ENCODE measurements at places on chromosomes 7 and 10. TPM values are rescaled to one million over a fixed set of nuclear protein-coding genes. Genes with fewer than 3 reads are reported as not detected.

GRCh38 chr10:89283936-89284475, 17.8 kb upstream of the IFIT2 start:
- peak; percentile 86 for DNase-seq

FAM221A gene
- polyA plus RNA-seq: 0.63 TPM

DNA sequence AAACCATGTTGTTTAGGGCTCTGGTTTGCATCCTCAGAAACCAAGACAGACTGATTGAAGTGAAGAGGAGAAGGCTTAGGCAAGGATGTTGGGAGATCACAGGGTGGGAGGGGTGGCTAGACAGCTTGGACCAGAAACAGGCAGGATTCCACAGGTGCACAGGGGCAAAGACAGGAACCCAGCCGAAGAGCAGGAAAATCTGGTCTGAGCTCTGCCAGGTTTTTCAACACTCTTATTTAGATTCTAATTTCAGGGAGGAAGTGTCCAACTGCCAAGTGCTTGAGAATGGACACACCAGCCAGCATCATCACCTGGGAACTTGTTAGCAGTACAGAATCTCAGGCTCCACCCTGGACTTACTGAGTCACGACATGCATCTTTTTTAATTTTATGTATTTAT, 93.8 kb downstream of the MARCHF5 start:
- DNase-seq: no peak

DNA sequence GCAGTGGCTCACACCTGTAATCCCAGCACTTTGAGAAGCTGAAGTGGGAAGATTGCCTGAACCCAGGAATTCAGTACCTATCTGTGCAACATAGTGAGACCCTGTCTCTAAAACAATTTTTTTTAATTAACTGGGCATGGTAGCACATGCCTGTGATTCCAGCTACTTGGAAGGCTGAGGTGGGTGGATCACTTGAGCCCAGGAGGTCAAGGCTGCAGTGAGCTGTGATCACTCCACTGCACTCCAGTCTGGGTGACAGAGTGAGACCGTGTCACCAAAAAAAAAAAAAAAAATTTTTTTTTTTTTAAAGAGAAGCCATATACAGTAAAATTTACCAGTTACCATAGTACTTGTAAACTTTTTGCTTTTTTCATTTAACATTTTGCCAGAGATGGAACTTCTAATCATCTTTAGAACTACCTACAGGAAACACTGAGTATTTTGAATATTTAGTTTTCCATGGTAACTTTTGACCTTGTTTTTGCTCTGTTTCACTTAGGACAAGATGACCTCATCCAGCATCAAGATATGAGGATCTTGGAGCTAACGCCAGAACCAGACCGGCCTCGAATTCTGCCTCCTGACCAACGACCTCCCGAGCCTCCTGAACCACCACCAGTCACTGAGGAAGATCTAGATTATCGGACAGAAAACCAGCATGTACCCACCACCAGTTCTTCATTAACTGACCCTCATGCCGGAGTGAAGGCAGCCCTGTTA, 40.6 kb downstream of the MPLKIP start:
- DNase-seq: no peak

GRCh38 chr7:74287303-74288033, 1.7 kb upstream of the CLIP2 start:
- DNase-seq: no peak

ADCK2 gene
- polyA plus RNA-seq: 10.0 TPM

- DNase-seq: peak; percentile 32
These were observed 49.0 kb upstream of the LYZL1 start for GRCh38 chr10:29239569-29240472.

DNA sequence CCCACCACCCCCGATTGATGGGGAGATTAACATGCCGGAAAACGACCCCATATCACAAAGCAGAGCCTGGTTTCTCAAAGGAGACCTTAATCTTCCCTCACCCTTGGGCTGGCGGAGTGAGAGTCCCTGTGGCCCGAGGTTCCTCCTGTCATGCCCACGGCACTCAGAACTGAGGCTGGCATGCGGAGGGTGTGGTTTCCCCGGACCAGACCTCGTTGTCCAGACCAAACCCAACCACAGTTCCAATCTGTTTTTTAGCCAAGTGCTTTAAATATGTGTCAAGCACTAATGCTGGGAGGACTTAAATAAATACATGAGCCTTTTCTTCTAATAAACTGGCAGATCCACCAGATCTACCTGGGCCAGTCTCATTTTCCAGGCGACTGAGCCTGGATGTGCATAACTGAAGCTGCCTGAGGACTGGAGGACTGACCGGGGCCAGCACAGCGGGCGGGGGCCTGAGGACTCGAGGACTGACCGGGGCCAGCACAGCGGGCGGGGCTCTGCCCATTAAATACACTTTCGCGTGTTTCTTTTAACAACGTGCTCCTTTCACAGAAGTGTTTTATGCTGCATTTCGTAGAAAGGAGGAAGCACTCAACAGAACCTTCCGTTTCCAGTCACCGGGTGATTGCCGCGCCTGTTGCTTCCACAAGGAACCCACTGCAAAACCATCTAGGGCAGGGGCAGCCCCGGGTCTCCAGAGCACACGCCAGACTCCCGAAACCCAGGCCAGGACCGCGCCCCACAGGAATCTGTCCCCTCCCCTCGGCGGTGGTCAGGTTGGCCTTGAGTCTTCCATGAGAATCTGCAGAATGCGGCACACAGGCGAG, 334.6 kb downstream of the PTPRN2 start:
- no peak for DNase-seq

DNA sequence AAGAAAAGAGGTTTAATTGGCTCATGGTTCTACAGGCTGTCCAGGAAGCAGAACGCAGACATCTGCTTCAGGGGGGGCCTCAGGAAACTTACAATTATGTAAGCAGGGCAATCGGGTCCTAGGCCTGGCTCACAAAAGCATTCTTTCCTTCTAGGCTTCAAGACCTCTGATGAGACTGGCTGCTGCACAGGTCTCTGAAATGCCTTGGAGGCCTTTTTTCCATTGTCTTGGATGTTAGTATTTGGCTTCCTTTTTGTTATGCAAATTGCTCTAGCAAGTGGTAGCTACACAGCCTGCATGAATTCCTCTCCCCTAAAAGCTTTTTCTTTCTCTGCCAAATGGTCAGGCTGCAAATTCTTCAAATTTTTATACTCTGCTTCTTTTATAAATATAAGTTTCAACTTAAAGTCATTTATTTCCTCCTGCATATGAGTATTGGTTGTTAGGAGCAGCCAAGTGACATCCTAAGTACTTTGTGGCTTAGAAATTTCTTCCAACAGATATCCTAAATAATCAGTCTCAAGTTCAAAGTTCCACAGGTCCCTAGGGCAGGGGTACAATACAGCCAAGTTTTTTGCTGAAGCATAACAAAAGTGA, 83.1 kb upstream of the SEMA3A start:
- DNase-seq: no peak

DNA sequence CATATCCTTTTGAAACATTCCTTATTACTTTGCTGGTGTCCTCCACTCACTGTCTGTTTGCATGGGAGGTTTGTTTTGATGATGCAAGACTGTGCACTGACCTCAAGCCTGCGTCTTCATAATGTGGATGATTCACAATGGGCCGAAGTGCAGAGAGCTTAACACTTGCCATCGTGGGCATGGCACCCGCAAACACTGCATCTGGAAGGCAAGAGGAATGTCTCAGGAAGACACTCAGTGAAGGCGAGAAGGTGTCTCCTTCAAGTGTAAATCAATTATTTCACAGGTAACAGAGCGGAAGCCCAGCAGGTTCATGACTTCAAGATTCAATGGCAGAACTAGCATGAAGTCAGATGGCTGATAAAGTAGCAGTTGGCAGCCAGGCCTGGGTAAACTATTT, 98.1 kb downstream of the DPY19L1 start:
- peak; percentile 29 for DNase-seq
